ENCODE measurements at places on chromosomes 12 and 14. TPM values are rescaled to one million over a fixed set of nuclear protein-coding genes. Genes with fewer than 3 reads are reported as not detected.

DNA sequence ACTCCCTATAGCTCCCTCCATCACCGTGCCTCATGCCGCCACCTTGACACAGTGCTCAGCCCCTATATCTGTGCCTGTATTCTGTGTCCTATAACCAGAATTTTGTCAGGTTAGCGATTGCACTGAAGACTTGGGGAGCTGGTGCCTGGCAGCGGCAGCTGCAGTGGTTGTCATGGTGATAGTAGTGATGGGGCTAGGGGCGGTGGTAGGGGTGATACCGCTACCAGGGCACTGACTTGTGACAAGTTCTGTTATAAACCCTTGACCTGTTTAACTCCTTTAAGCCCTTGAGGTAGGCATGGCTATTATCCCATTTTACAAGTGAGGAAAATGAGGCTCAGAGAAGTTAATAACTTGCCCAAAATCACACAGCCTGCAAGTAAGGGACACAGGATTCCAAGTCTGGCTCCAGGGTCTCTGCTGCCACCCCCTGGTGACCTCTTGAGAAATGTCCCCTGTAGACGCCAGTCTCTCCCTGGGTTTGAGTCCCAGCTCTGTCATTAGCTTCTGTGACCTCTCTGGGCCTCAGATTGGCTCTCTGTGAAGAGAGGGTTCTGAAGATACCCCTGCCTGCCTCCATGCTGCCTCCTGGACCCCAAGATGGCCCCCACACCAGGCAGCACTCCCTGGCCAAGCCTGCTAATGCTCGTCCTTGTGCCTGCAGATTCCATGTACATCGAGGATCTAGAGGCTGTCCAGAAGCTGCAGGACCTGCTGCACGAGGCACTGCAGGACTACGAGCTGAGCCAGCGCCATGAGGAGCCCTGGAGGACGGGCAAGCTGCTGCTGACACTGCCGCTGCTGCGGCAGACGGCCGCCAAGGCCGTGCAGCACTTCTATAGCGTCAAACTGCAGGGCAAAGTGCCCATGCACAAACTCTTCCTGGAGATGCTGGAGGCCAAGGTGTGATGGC lies 121.9 kb downstream of the ESRRB start:
- no peak overlapping the region for H3K27ac ChIP-seq
- H3K36me3 ChIP-seq: no peaks in the 10 kb centered on the region
- no peak for DNase-seq
- no peaks in the 10 kb centered on the region for H3K4me1 ChIP-seq

DNA sequence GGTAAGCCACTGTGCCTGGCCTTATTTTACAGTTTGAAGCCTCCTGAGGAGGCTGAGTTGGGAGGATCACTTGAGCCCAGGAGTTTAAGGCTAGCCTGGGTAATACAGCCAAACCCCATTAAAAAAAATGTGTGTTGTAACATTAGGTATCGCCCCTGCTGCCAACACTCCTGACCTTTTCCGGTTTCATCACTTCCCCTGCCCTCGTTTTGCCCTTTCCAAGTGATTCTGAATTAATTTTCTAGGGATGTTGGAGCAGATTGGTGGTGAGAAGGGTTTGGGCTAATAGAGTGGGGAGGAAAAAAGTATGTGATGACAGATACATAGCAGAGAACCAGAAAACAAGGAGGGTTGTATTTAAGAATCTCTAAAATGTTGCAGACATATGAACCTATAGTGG lies 25.6 kb upstream of the C12orf71 start:
- no peak overlapping the region for H3K27ac ChIP-seq
- DNase-seq: no peak
- H3K4me1 ChIP-seq: no peaks in the 10 kb centered on the region
- no peaks in the 10 kb centered on the region for H3K27me3 ChIP-seq
- no peak overlapping the region for H3K4me3 ChIP-seq
- no peaks in the 10 kb centered on the region for H3K36me3 ChIP-seq

DNA sequence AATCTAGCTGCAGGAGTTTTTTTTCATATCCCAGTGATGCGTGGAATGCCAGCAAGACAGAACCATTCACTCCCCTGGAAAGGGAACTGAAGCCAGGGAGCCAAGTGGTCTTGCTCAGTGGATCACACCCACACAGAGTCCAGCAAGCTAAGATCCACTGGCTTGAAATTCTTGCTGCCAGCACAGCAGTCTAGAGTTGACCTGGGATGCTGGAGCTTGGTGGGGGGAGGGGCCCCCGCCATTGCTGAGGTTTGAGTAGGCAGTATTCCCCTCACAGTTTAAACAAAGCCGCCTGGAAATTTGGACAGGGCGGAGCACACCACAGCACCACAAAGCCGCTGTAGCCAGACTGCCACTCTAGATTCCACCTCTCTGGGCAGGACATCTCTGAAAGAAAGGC lies 86.9 kb upstream of the STXBP6 start:
- no peaks in the 10 kb centered on the region for H3K27me3 ChIP-seq
- H3K36me3 ChIP-seq: no peaks in the 10 kb centered on the region
- H3K4me1 ChIP-seq: no peaks in the 10 kb centered on the region

GRCh38 chr12:124753228-124753591 lies 110.5 kb downstream of the SCARB1 start:
- no peaks in the 10 kb centered on the region for H3K4me1 ChIP-seq
- no peak for DNase-seq
- no peak overlapping the region for H3K27ac ChIP-seq

DNA sequence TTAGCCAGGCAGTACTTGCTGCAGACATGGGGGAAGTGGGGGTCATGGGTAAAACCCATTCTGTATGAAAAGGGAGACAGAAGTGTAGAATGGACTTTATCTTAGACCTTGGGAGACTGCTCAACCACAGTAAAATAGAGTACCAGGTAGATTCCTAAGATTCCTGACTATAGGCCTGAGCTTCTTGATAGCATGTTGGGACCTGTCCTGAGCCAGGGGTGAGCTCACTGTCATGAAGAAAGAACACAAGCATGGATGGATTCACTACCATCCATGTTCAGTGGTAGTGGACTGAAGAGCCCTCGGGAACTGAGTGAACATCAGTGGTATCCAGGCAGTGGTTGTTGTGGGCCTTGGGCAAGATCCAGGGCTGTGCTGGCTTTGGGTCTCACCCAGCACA lies 1003.8 kb downstream of the TMTC2 start:
- no peak overlapping the region for H3K27ac ChIP-seq
- H3K4me3 ChIP-seq: no peak overlapping the region

GYS2 gene
- 0.66 TPM for total RNA-seq

DNA sequence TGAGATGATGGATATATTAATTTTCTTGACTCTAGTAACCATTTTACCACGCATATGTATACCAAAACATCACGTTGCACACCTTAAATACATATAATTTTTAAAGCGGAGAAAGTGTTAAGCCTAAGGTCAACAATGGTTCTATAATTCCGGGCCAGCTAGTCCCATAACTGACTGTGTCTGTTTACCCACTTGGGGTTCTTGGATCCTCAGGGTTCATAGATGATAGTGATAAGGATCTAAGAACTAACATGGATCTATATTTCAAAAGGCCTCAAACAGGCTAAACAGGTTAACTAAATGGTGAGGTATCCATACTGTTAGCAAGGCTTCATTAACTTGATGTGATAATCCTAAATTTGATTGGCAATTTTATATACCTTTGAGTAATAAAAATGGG lies 9.8 kb downstream of the SLC38A1 start:
- H3K4me3 ChIP-seq: no peak overlapping the region
- peaks cover 88% of the 10 kb centered on the region for H3K4me1 ChIP-seq
- no peaks in the 10 kb centered on the region for H3K36me3 ChIP-seq
- H3K27ac ChIP-seq: no peak overlapping the region

DNA sequence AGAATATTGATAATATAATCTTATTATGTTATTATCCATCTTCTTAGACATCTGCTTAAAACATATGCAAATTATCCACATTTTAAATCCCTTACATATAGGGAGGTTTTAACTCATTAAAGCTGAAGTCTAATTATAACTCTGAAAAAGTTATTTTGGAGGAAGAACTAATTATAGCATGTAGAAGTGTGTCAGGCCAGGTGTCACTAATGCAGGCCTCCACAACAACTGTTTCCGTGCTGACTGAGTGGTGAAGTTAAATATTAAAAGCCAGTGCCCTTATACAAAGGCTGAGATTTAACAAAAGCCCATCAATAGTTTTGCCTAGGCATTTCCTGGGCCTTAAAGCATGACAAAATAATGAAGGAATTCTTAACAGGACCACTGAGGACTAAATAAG lies 157.4 kb downstream of the LRRK2 start:
- no peak overlapping the region for H3K4me3 ChIP-seq
- no peak overlapping the region for H3K27ac ChIP-seq
- no peak for DNase-seq

DNA sequence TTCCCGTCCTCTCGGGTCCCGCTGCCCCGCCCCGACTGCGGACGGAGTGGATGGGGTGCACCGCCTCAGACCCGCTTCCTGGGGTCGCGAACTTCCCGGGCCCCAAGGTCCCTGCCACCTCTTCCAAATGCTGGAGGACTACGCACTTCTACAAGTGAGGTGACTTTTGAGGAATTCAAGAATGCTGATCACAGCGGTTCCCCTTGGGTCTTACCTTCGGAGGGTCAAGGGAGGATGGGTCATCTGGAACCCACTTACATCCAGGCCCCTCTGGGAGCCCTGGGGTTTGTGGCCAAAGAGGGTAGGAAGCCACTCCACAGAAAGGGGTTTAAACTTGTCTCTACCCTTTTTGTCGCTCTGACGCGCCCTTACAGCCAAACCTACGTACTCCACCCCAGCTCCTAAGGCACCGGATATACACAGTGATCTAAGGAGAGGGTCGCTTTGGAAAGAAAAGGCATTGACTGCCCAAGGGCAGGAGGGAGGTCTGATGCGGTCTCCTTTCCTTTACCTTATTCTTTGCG lies 532 bp upstream of the PRKD1 start:
- DNase-seq: no peak
- H3K27ac ChIP-seq: no peak overlapping the region
- no peaks in the 10 kb centered on the region for H3K4me1 ChIP-seq
- no peaks in the 10 kb centered on the region for H3K36me3 ChIP-seq
- peaks cover 2% of the 10 kb centered on the region for H3K27me3 ChIP-seq

KLHL33 gene
- not detected for total RNA-seq

GRCh38 chr12:121159467-121160307 lies 27.0 kb downstream of the P2RX7 start:
- H3K4me1 ChIP-seq: no peaks in the 10 kb centered on the region
- H3K36me3 ChIP-seq: no peaks in the 10 kb centered on the region
- H3K27ac ChIP-seq: no peak overlapping the region
- H3K4me3 ChIP-seq: no peak overlapping the region

- no peak overlapping the region for H3K4me3 ChIP-seq
- no peaks in the 10 kb centered on the region for H3K27me3 ChIP-seq
Observed at GRCh38 chr12:93403988-93404803, 26.5 kb downstream of the NUDT4 start.

BDKRB1 gene
- not detected for total RNA-seq

GRCh38 chr12:25054076-25054782 lies 105.3 kb upstream of the BCAT1 start:
- peaks cover 9% of the 10 kb centered on the region for H3K4me1 ChIP-seq
- H3K36me3 ChIP-seq: no peaks in the 10 kb centered on the region
- H3K27me3 ChIP-seq: no peaks in the 10 kb centered on the region
- DNase-seq: no peak
- no peak overlapping the region for H3K4me3 ChIP-seq
- no peak overlapping the region for H3K27ac ChIP-seq

GRCh38 chr14:90828642-90829487 lies 12.6 kb upstream of the TTC7B start:
- H3K27ac ChIP-seq: peak overlapping the region; percentile 32
- no peak for DNase-seq
- peaks cover 4% of the 10 kb centered on the region for H3K4me1 ChIP-seq
- peak overlapping the region; percentile 8 for H3K4me3 ChIP-seq
- H3K36me3 ChIP-seq: no peaks in the 10 kb centered on the region
- H3K27me3 ChIP-seq: no peaks in the 10 kb centered on the region
